ENCODE measurements at places on chromosomes 3 and 15.

DNA sequence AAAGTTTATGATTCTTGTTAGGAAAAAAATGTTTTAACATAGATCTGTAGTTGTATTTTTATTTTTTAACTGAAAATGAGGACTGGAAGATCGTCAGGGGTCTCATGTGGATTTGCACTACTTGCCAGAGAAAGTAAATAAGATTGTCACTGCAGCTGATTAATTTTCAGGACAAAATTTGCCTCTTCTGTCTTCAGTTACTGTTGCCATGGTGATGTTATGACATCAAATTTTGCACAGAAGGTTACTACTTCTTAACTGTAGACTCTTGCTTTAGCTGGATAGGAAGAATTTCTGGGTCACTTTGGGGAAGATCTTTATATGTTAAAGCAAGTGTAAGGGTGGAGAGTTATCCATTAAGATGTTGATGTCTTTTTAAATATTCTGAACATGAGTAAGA lies 82.2 kb upstream of the WDR72 start:
- peak; percentile 1 for DNase-seq

DNA sequence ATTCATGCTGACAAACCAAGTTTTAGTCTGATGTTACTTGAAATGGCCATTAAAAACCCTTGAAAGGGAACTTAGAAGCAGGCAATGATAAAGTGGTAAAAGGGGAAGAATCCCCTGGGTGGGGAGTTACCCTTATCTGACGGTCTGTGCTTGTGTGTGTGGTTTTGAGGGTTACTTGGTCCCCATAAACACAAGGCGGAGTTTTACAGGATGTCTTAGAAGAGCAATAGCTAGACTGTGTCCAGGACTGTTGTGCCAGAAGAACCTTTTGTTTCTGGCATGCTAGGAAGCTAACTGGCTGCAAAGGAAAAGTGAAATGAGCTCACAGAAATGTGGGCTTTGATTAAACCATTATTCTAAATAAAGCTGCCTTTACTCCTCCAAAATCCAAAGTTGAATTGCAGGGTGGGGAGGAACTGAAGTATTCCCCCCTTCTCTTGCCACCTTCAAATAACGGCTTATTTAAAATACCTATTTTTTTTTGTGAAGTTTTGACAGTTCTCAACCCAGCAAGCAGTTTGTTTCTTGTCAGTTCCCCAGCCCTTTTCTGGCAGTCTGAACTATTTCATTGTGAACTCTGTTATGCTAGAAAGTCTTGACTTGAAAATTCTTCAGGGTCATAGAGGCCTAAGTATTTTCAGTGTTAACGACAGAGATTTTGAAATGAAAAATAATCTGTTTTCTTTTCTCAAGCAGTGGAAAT lies 443.5 kb downstream of the OTOL1 start:
- DNase-seq: no peak

DNA sequence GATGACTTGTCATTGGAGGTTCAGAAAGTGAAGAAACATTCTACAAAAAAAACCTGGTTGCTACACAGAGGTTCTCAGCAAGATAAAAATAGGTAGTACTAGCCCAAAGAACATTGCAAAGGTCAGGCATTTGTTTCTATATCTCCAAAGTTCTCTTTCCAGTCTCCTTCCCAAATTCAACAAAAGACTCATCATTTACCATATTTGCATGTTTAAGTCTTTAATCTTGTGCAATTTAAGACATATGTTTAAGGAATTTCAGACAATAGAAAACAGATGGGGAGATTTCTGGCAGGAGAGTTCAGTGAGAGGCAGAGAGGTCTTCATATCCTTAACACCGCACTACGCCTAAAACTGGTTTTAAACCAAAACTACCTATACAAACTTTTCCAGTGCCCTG lies 173.8 kb upstream of the THBS1 start:
- DNase-seq: no peak

- no peak for DNase-seq
These were observed 5.2 kb downstream of the NUSAP1 start for GRCh38 chr15:41337631-41338522.

- DNase-seq: no peak
These were observed 260.5 kb upstream of the ZPLD1 start for GRCh38 chr3:102174312-102174712.
